ENCODE measurements at places on chromosomes 13 and 19. TPM values are rescaled to one million over a fixed set of nuclear protein-coding genes. Genes with fewer than 3 reads are reported as not detected.

Gene SCGB2B2
- not detected for total RNA-seq

DNA sequence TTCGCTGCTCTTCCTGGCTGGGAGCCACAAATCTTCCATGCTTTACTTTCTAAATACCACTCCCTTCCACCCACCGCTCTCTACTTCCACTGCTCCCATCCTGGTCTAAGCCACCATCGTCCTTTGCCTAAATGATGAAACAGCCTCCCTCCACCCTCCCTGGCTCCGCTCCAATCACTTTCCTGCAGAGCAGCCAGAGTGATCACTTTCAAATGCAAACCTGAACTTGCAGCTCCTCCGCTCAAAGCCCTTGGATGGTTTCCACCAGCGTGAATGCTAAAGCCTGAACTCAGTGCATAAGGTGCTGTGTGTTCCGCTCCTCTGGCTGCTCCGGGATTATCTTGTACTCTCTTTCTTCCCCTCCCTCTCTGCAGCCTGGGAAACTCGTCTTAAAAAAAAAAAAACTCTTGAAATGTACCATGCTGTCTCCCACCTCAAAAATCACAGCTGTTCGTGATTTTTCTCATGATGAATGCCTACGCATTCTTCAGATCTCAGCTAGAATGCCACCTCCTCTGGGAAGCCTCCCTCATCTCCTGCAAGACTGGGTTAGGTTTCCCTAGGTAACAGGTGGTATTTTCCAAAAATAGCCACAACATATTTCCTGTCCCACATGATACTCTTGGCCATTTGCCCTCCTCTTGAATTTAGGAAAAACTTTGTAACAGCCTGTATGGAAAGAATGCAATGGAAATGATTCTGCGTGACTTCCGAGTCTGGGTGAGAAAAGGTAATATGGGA is 3.7 kb upstream of the SIN3B start:
- no peak for DNase-seq

GRCh38 chr13:89066868-89067466 is 1395.8 kb downstream of the SLITRK5 start:
- peak; percentile 71 for DNase-seq

GRCh38 chr19:22422211-22422610 is at the start of gene ZNF98:
Gene ZNF98 (minus strand): TSS chr19:22422346. CDS start chr19:22422224, 122 bp downstream.
- no peak for DNase-seq

Gene AKAP8L
- total RNA-seq: 66.3 TPM
